ENCODE measurements at places on chromosomes 11 and 22.
A peak's percentile ranks its signal among the peaks of the same experiment; 100 is the strongest.

GRCh38 chr22:24408630-24409029 is 18.8 kb upstream of the ADORA2A start:
- no peak for DNase-seq

GRCh38 chr11:66429983-66430602 is 8.6 kb downstream of the MRPL11 start:
- DNase-seq: peak; percentile 57

DNA sequence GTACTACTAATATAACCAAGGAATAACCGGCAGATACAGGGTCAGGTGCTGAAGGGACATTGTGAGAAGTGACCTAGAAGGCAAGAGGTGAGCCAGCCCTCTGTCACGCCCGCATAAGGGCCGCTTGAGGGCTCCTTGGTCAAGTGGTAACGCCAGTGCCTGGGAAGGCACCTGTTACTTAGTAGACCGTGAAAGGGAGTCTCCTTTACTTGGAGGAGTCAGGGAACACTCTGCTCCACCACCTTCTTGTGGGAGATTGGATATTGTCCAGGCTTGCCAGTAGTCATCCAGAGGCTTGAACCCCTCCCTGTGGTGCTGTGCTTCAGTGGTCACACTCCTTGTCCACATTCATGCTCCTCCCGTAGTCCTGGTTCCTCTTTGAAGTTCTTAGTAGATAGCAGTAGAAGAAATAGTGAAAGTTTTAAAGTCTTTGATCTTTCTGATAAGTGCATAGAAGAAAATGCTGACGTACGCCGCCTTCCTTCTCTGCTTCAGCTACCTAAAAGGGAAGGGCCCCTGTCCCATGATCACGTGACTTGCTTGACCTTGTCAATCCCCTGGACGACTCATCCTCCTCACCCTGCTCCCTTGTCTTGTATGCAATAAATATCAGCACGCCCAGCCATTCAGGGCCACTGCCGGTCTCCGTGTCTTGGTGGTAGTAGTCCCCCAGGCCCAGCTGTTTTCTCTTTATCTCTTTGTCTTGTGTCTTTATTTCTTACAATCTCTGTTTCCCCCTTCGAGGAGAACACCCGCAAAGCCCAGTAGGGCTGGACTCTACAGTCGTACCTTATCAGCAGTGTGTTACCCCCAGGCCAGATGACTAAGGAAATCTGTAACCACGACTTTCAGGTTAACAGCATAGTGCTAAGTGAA is 6.1 kb downstream of the NUP50 start:
- no peak for DNase-seq

- DNase-seq: no peak
Observed at GRCh38 chr11:77747381-77747969, 73.0 kb downstream of the RSF1 start.

GRCh38 chr22:36068776-36069344 is 40.2 kb upstream of the RBFOX2 start:
- DNase-seq: no peak

DNA sequence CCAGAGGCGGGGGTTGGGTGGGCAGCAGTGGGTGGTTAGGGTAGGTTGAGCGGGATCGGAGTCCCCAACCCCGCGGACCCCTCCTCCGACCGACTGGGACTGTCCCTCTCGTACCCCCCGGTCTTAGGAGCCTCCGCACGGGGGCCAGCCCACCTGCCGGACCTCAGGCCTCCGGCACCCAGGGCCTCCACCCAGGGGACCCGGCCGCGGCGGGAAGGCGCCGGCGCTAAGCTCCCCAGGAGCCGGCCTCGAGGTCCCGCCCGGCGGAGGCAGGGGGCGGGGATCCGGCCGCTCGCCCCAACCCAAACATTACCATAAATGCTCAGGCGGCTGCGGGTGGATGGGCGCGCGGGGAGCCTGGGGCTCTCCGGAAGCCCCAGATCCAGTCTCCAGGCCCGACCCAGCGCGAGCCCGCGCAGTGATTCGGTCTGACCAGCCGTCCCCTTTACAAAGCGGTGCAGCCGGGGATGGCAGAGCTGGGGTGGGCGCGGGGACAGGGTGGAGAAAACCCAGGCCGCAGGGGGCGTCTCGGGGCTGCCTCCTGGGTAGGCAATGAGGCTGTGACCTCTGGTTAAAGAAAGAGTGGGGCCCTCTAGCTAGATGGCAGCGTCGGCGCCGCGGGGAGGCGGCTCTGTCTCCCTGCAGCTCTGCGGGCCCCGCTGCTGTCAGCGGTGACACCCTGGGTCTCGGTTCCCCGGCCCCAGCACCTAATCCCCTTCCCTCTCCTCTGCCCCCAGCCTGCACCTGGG is 4.0 kb upstream of the MCAM start:
- DNase-seq: peak; percentile 46

DNA sequence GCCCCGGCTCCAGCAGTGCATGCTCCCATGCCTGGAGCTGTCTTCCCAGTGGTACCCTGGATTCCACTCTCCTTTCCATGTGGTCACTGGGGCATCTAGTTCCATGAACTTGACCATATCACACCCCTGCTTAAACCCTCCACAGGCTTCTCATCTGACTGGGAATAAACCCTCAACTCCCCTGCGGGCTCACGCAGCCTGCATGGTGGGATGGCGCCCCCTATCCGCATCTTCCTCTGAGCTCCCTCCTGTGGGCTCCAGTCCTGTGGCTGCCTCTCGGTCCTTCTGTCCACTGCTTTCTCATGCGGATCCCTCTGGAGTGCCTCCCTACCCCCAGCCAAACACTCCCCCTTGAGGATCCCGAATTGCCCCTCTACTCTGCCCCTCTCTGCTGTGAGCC is 41.4 kb upstream of the TTLL12 start:
- no peak for DNase-seq
